Ascending aorta (tissue), 2 donors: ENCODE measurements at places on chromosomes 4 and X. TPM values are rescaled to one million over a fixed set of nuclear protein-coding genes. Genes with fewer than 3 reads are reported as not detected.
A peak's percentile ranks its signal among the peaks of the same experiment; 100 is the strongest.

Gene TMEM156
- total RNA-seq, result not detected

- H3K4me3 ChIP-seq, result no peak overlapping the region
- no peaks in the 10 kb centered on the region for H3K36me3 ChIP-seq
- H3K27me3 ChIP-seq, result no peaks in the 10 kb centered on the region
- no peaks in the 10 kb centered on the region for H3K4me1 ChIP-seq
- no peak overlapping the region for H3K27ac ChIP-seq
- no peak for DNase-seq
Observed at GRCh38 chr4:4559596-4559995, 17.7 kb upstream of the STX18 start.

DNA sequence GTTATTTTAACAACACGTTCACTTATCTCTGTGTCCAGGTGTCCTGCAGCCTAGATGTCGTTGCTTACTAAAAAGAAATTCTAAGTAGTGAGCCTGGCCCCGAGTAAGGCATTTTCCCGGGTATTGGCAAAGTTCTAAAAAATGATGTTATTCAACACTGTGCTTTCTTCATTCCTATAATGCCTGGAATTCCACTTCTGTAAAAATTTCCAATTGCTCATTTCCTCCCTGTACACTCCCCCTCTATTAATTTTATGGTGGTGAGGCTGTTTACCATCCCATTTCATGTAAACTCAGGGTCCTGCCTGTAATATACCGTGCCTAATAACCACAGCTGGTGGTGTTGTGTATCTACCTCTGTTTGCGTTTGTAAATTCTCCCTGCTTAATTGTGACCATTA lies 14.2 kb downstream of the BST1 start:
- no peaks in the 10 kb centered on the region for H3K27me3 ChIP-seq
- H3K36me3 ChIP-seq, result no peaks in the 10 kb centered on the region
- H3K4me3 ChIP-seq, result no peak overlapping the region
- H3K4me1 ChIP-seq, result no peaks in the 10 kb centered on the region
- peak overlapping the region; percentile 2 for H3K27ac ChIP-seq

GRCh38 chr4:86565651-86566050 lies 28.5 kb upstream of the PTPN13 start:
- no peak overlapping the region for H3K4me3 ChIP-seq
- no peaks in the 10 kb centered on the region for H3K27me3 ChIP-seq
- no peak for DNase-seq
- H3K36me3 ChIP-seq, result no peaks in the 10 kb centered on the region
- no peaks in the 10 kb centered on the region for H3K4me1 ChIP-seq
